ENCODE measurements at places on chromosomes 7 and 10. TPM values are rescaled to one million over a fixed set of nuclear protein-coding genes. Genes with fewer than 3 reads are reported as not detected.

- DNase-seq, result no peak
Measured at GRCh38 chr7:106757846-106758245, 96.9 kb upstream of the CCDC71L start.

- no peak for DNase-seq
Measured at GRCh38 chr7:131383417-131384285, 56.0 kb downstream of the MKLN1 start.

- no peak for DNase-seq
Measured at GRCh38 chr10:76925636-76926405, 711.8 kb downstream of the KCNMA1 start.

- no peak for DNase-seq
Measured at GRCh38 chr7:148773334-148773733, 74.6 kb downstream of the CUL1 start.

GRCh38 chr10:96369890-96370583 lies 11.2 kb upstream of the OPALIN start:
- DNase-seq, result no peak

DNA sequence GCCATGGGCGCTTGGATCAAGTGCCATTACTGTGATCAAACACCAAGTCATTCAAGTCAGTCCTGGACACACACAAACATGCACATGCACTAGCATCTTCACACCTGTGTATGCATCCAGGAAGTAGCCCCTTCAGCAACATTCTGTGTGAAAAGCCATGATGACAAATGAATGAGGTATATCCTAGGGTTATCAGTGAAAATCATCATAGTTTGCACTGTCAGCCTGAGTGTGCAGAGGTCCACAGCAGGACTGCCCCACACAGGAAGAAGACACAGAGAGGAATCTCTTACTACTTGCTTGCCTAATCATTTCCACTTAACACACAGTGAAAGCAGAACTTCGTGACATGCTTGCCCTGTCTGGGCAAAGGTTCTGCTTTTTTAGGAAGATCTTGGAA lies 184.0 kb upstream of the ADO start:
- DNase-seq, result no peak

DNA sequence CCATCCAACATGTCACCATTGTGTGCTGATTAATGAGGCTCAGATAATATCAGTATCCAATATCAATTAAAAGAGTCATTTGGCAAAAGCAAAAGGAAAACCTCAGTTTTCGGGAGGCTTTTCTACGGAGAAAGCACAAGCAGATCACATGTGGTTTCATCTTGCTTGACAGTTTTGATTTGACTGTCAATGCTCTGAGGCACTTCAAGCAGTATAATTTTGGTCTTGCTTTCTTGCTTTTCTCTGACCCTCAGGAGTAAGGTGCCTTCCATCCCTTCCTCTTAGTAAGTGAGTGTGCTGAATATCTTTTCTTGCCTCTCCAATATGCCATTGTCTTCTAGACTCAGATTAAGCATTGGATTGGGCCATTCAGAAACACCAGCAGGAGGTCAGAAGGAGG lies 115.5 kb upstream of the CALCR start:
- no peak for DNase-seq

DNA sequence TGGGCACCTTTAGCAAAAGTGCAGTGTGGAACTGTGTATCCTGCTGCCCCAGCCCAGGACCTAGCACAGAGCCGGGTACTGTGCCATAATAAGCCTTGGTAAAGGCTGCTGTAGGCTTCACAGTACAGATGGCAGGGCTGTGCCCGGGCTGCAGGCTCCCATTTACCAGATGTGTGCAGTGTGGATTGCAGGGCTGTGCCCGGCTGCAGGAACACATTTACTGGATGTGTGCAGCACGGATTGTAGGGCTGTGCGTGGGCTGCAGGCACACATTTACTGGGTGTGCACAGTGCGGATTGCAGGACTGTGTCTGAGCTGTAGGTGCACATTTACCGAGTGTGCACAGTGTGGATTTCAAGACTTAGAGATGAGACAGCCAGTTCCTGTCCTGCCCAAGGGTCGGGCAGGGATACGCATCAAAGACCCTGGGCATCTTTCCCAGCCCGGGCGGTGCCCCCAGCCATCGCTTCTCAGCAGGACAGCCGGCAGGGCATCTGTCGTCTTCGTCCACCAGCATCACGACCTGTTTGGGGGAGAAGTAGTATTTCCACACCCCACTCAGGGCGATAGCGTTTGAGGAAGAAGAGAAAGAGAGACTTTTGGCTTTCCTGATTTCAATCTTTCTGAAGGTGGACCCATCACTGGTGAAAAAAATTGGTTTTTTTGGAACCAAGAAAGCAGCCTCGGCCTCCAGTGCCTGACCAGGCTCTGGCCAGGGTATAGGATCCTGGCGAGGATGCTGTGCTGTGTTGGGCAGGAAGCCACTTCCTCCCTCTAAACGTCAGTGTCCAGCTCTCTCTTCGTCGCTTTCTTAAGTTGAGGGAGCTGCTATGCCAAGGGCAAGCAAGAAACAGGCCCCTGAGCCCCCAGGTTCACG lies 180.8 kb downstream of the CUX1 start:
- DNase-seq, result no peak

GRCh38 chr10:13891128-13892000 lies 304.6 kb downstream of the PRPF18 start:
- no peak for DNase-seq

GRCh38 chr7:7706101-7706511 lies 12.3 kb downstream of the RPA3 start:
- DNase-seq, result no peak

DNA sequence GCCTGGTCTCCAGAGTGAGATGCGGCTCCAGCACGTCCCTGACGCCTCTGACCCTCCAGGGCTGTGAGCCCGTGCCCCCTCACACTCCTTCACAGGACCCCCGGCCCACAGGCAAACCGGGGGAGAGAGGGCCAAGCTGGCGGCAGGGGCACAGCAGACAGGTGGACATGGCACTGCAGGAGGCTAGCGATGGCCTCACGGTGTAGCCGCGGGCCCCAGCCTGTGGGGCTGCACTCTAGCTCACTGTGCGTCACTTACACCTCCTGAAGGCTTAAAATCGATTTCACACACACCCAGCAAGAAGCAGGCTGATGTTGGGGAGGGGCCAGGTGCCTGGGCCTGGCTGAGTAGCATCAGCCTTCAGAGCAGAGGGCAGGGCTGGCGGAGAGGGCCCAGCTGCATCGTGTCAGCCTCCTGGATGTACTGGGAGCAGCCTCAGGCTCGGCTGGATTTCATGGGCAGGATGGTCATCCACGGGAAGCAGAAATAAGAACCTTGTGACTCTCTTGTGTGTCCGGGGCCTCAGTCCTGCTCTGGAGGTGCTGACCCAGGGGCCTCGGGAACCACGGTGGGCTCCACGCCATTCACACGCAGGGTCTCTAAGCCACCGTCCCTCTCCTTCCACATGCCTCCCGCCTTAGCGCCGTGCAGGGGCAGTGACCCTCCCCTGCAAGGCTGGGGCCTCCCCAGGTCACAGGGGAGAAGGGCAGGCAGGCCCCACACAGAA lies 19.4 kb upstream of the KNDC1 start:
- no peak for DNase-seq

DNA sequence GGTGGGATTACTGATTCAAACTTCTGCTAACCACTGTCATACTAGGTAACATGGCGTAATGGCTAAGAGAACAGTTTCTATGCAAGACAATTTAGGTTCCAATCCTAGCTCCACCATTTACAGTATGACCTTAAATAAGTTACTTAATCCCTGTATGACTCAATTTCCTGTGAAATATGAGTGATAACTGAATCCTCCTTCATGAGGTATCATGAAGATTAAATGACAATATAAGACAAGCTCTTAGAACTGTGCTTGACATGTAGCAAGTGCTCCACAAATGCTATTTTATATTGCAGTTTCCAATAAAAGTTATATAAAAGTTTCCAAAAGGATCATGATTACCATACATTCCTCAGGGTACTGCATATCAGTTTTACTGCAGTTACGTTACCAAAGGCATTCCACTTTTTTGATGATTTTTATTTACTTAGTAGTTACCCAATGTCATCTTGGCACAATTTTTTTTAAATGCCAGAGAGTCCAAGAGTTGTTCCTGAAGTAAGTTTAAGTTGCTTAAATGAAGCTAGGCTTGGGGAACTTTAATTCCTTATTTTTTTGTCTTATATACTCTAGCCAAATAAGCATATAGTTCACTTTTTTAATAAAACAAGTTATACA lies 7.1 kb downstream of the DOCK4 start:
- no peak for DNase-seq

The HOXA1 gene
- polyA plus RNA-seq, result 0.31 TPM

The TAS2R4 gene
- 0.69 TPM for polyA plus RNA-seq

The SLC26A3 gene
- polyA plus RNA-seq, result 0.30 TPM

The MAD1L1 gene
- 21.4 TPM for polyA plus RNA-seq

The CHST15 gene
- 94.7 TPM for polyA plus RNA-seq

The CPXM2 gene
- polyA plus RNA-seq, result 0.07 TPM

All from HepG2 (cell line).